ENCODE measurements at places on chromosomes 2 and 18.

DNA sequence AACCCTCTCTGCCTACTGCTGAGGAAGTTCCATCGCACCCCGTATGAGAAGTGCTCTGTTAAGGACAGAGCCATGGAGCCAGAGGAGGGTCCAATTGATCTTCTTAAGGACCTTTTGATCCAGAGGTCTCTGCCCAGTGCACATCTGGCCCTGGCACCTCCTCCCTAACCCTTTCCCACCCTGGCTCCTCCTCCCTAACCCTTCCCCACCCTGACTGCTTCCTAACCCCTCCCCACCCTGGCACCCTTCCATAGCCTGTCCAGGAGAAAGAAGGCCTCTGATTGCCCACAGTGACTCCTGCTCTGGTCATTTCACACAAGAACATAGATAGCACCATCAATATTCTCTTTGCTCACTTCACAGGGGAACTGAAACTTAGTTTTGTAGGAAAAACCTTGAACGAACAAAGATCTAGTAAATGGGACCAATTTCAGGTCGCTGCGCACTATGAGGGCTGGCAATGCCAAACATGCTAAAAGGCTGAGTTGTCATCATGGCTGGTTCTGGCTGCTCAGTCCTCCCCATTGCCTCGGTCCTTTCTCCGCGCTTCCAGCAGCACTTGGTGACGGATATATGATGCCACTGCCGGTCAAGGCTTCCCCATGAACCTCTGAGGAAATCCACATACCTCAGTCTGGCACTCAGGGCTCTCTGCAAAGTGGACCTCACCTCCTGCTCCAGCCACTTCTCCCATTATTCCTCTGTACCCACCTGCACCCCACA is 49.2 kb downstream of the PKDCC start:
- no peak for DNase-seq

- DNase-seq: no peak
Observed at GRCh38 chr2:185583058-185583816, 155.4 kb upstream of the FSIP2 start.

- DNase-seq: no peak
Observed at GRCh38 chr2:160917850-160918249, 242.4 kb upstream of the TANK start.

DNA sequence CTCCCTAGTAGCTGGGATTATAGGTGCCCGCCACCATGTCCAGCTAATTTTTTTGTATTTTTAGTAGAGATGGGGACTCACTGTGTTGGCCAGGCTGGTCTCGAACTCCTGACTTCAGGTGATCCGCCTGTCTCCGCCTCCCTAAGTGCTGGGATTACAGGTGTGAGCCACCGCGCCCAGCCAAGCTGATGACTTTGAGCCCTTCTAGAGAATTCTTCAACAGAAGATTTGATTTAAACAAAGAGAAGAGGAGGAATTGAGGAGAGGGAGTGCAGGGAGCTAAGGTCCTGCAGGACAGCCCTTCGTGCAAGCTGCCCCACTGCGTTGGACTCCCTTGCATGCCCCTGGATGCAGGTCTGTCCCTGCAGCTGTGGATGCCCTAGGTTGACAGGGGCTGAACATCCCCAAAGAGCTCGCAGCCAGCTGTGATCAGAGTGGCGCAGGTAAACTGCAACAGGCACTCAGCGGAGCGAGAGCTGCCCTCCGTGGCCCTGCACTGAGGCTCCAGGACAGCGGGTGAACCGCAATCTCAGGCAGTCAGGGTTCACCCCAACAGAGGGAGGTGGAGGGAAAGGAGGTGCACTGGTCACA is 13.7 kb downstream of the ADRA2B start:
- DNase-seq: no peak

DNA sequence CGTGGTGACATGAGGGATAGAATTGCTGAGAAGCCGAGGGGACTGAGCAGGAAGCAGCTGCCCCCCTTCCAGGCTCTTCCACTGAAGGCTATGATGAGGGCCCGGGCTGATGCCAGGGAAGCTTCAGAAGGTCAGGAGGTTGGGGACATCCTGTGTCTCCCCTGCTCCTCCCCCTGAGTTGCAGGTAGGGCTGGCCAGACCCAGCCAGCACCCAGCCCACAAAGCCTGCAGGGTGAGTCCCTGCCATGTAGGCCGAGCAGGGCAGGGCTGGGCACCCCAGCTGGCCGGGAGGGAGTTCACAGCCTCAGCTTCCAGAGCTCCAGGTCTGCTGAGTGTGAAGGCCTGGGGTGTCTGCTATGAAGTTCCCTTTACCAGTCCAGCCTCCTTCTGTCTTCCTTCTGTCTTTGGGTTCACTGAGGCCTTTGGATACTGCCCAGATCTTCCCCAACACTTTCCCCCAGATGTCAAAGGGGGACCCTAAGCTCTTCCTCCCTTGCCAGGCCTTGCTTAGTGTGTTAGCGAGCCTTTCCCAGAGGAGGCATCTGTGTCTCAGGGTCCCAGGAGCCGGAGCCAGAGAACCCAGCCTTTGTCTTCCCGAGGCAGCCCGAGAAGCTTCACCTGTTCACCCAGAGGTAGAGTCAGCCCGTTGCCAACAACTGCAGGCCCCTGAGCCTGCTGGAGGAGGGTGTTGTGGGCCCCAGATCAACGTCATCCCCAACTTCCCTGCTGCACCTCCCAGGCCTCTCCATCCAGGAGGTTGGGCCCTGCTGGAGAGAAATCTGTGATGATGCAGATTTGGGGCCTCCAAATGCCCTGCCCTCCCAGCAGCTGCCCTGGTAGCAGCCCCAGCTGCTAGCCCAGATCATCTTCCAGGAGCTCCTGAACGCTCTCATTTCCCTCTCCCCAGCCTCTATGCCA is 3.6 kb upstream of the NCL start:
- no peak for DNase-seq

DNA sequence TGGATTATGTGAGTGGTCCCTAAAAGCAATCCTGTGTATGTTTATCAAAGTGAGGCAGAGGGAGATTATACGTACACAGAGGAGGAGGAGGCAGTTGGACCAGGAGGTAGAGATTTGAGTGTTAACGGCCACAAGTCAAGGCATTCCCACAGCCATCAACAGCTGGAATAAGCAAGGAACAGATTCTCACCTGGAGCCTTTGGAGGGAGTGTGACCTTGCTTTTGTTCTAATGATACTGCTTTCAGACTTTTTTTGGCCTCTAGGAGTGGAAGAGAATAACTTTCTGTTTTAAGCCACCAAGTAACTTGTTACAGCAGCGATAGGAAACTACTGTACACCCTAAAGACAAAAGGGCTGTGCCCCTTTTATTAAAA is 18.1 kb downstream of the LCLAT1 start:
- no peak for DNase-seq

GRCh38 chr2:207463433-207463832 is 66.3 kb upstream of the CREB1 start:
- no peak for DNase-seq

- DNase-seq: no peak
Observed at GRCh38 chr2:199057936-199058335, 399.8 kb downstream of the SATB2 start.

DNA sequence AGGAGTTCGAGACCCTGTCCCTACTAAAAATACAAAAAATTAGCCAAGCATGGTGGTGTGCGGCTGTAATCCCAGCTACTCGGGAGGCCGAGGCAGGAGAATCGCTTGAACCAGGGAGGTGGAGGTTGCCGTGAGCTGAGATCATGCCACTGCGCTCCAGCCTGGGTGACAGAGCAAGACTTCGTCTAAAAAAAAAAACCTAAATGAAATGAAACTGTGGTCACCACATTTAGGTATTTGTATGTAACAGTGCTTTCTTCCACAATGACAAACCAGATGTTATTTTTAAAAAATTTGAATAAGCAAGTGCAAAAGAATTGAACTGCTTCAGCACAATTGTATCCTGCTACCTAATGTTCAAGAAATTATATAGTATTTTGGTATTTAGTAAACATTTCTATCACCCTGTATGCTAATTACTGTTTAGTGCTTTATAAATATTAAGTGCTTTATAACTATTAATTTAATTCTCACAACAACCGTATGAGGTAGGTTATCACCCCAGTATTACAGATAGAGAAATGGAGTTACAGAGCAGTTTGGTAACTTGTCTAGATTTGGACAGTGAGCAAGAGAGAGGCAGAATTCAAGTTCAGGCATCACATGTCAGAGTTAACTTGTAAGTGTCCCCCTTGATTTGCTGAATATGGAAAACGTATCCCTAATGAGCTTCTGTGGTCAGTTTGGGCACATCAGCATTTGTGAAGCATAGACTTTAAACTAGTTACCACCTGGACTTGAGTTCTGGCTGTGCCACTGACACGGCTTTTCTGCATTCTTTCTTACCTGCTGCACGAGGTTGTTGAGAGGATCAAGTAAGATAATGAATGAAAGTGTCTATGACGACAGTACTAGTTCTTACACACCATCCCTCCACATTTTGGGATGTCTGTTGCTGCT is 14.4 kb downstream of the PHLPP1 start:
- no peak for DNase-seq

GRCh38 chr2:27901234-27901633 is 10.7 kb downstream of the BABAM2 start:
- no peak for DNase-seq

DNA sequence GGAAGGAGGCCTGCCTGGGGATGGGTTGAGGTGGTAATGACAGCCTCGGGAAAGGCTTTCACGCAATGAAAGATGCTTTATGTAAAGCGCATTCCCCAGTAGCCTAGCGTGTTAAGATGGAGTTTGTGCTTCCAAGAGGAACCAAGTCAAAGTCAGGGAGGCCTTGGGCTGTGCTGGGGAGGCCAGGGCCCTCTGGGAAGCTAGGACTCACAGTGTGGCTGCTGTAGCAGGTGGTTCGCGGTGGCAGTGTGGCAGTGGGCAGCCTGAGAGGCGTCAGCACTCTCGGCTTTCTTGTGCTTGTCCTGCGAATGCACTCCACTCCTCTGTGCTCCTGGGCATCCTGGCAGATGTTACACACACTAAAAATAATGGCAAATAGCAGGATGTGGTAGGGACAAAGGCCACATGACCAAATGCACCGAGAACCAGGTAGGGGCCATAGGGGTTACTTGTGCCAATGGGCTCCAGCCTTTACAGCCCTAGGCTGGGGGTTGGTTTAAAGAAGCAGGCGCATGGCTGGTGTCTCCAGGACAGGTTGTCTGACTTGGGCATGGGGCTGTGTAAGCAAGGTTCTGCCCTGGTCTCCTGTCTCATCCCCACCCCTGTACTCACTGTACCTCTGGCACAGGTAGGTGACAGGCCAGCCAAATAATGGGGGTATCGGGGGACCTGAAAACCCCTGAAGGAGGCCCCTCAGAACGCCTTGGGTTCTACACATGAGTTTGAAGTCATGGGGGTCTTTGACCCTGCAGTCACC is 154.4 kb upstream of the TWIST2 start:
- no peak for DNase-seq

- DNase-seq: no peak
Observed at GRCh38 chr2:185132501-185133041, 534.2 kb downstream of the ZNF804A start.

GRCh38 chr2:141994066-141994465 is 136.8 kb downstream of the LRP1B start:
- no peak for DNase-seq

DNA sequence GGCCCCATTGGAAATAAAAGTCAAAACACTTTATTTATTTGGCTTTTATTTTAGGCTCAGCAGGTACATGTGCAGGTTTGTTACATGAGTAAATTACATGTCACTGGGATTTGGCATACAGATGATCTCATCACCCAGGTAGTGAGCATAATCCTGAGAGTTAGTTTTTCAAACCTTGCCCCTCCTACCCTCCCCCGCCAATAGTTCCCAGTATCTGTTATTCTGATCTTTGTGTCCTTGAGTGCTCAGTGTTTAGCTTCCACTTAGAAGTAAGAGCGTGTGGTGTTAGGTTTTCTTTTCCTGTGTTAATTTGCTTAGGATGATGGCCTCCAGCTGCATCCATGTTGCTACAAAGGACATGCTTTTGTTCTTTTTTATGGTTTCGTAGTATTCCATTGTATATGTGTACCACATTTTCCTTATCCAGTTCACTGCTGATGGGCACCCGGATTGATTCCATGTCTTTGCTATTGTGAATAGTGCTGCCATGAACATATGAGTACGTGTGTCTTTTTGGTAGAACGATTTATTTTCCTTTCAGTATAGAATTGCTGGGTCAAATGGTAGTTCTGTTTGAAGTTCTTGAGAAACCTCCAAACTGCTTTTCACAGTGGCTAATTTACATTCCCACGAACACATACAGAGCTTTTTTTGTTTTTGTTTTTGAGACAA is 47.9 kb downstream of the ARMC9 start:
- no peak for DNase-seq

GRCh38 chr2:170715062-170715931 is at the start of gene SP5:
TSS of gene SP5 (plus strand) at chr2:170715337. CDS start at chr2:170715513, 176 bp downstream.
- peak; percentile 78 for DNase-seq

DNA sequence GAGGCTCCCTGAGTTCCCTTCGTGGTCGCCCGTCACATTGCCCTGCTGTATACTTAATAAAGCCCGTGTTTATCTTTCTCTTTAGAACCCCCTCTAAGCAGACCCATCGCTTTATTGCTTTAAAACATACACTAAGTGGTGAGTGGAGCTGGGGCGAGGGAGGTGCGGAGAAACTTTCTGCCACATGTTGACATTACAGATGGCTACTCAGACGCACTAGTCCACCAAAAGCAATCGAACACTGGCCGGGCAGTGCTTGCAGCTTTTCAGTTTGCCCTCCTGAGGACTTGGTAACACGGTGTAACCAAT is 859 bp upstream of the COLEC12 start:
- no peak for DNase-seq

DNA sequence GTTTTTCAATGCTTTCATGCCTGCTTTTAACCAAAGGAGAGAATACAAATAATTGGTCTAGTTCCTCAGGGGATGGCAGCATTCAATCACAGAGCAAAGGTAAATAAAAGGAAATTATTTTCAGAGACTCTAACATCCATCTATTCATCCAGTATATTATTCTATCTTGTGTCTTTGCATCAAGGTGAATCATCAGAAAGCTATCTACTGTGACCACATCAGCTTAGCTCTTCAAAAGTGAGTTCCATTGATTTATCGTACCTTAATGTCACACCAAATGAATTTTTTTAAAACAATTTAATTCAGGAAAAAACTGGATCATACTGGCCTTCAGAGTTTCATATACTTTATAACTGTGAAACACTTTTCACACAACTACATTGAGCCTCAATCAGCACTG is 66.1 kb downstream of the CHN1 start:
- no peak for DNase-seq

DNA sequence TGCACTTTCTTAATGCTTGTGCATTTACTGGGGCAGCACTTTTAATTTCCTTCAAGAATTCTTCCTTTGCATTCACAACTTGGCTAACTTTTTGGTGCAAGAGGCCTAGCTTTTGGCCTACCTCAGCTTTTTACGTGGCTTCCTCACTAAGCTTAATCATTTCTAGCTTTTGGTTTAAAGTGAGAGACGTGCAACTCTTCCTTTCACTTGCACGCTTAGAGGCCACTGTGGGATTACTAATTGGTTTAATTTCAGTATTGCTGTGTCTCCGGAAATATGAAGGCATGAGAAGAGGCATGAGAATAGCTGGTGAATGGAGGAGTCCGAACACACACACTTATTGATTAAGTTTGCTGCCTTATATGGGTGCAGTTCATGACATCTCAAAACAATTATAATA is 354.1 kb downstream of the DLGAP1 start:
- DNase-seq: no peak

DNA sequence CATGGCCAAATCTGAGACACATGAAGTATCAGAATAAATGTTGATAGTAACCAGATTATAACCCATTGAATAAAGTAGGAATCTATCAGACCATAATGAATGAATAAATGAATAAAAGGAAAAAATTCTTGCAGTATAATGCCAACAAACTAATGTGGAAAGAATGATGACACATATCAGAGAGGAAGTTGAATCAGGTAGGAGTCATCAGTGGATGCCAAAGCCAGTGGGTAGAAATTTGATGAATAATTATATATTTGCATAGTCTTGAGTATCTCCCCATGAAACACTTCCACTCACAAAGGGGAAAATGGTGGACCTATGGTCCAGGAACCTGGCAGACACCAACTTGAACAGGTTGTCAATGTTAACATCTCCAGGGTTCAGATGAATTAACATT is 68.6 kb downstream of the GALNT3 start:
- no peak for DNase-seq

Measured in right kidney (tissue), 9 donors.